ENCODE measurements at places on chromosomes 4 and X. TPM values are rescaled to one million over a fixed set of nuclear protein-coding genes. Genes with fewer than 3 reads are reported as not detected.

GNRHR gene
- polyA plus RNA-seq = not detected

DNA sequence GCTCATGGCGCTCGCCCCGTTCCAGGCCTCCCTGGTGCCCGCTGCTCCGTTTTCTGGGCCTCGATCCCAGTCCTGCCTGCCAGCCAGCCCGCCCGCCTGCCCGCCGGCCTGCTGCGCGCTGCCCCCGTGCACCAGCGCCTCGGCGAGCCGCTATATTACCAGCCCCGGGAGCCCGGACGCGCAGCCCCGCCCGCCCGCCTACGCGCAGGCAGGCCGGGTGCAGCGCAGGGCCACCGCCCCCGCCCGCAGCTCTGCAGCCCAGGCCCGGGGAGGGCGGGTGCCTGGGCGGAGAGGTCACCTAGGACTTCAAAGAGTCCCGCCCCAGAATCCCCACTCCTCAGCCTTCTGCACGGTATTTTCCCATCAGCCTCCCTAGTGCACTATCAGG, at the start of gene MAOB:
Gene MAOB, minus strand, starts transcription at position 157 of the 388 bp plus-strand sequence. Its CDS starts 151 bp downstream, at position 6.
- DNase-seq = peak; percentile 54

TEX11 gene
- not detected for polyA plus RNA-seq

BMP2K gene
- 9.6 TPM for polyA plus RNA-seq
